Progenitor cell of endocrine pancreas (in vitro differentiated cells): ENCODE measurements at places on chromosomes 2 and 18. TPM values are rescaled to one million over a fixed set of nuclear protein-coding genes. Genes with fewer than 3 reads are reported as not detected.

- DNase-seq: no peak
Observed at GRCh38 chr2:15808944-15809343, 131.4 kb upstream of the MYCN start.

DNA sequence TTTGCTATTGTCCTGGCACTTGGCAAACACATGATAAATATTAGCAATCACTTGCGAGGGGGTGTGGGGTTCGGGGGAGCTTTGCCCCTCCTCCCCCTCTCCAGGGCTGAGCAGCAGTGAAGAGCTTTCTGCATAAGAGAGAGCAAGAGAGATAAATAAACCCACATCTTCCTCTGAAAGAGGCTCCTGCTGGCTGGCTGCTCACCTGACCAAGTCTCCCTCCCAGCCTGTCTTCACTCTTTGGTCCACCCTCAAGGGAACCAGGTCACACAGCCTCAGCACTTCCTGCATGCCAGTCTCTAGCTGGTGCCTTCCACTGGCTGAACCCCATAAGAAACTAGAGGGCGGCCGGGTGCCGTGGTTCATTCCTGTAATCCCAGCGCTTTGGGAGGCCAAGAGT lies 18.5 kb upstream of the YWHAQ start:
- DNase-seq: no peak

DNA sequence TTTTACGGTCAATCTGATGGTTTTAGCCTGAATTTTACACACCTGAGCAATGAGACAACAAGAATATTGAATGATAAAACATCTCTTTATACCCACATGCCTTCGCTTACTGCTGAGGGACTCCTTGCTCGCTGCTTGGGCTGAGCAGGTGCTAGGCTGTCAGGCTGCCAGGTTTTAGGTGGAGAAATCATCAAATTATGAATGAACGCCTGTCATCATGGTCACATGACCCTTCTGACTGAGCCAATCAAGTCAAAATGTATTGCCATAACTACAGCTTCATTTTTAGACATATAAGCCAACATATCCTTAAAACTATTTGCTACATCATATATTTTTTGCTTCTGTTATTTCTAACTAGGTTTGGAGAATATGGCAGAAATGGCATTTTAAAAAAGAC lies 274.0 kb downstream of the LNPK start:
- no peak for DNase-seq

GRCh38 chr2:101328474-101329007 lies 20.0 kb upstream of the RNF149 start:
- DNase-seq: no peak

DNA sequence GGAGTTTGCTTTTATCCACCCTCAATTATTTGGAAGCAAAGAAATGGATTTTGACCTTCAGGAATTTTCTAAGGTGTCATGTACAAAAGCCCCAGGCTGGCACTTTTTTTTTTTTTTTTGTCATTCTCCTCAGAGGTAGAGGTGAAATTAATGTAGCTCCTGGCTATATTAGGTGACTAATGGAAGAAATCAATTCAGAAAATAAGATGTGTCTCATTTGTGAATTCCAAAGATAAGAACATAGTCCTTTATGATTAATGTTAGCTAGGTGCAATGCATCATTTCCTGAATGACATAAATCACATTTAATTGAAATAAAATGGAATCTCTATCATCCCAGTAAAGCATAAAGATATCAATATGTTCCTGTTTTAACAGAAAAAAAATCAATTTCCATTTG lies 477.6 kb downstream of the FBXO15 start:
- no peak for DNase-seq

GRCh38 chr18:79789091-79789891 lies 8.4 kb upstream of the KCNG2 start:
- no peak for DNase-seq

DNA sequence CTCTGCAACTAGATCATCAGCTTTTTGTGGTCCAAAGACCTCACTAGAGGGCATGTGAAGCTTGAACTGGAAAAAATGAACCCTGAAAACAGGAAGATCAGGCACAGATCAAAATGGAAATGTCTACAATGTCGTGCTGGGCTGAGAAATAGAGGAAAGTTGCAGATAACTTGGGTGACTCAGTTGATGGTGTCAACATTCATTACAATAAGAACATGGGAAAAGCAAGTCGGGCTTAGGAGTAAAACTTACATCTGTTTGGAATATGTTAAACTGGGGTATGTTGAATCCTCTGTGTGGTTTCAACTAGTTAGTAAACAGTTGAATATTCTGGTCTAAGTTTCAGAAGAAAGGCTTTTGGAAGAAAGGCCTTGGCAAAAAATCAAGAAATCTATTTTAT lies 940.4 kb downstream of the ERBB4 start:
- DNase-seq: no peak

- DNase-seq: no peak
Observed at GRCh38 chr2:52082646-52083045, 1050.7 kb upstream of the NRXN1 start.

DNA sequence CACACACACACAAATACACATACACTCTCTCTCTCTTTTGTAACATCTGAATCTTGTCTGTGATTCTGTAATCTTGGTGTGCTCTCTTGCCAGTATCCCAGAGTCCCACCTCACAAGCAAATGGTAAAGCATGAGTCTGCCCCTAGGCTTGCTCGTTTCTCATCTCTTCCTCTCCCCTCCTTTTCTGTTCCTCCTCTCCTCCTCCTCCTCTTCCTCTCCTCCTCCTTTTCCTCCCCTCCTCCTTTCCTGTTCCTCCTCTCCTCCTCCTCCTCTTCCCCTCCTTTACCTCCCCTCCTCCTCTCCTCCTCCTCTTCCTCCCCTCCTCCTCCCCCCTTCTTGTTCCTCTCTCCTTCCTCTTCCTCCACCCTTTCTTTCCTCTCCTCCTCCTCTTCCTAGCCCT lies 59.0 kb downstream of the TNFRSF11A start:
- no peak for DNase-seq

- no peak for DNase-seq
Observed at GRCh38 chr2:186755066-186755465, 61.2 kb downstream of the FAM171B start.

- DNase-seq: no peak
Observed at GRCh38 chr18:49980896-49981295, 167.6 kb upstream of the ACAA2 start.

DNA sequence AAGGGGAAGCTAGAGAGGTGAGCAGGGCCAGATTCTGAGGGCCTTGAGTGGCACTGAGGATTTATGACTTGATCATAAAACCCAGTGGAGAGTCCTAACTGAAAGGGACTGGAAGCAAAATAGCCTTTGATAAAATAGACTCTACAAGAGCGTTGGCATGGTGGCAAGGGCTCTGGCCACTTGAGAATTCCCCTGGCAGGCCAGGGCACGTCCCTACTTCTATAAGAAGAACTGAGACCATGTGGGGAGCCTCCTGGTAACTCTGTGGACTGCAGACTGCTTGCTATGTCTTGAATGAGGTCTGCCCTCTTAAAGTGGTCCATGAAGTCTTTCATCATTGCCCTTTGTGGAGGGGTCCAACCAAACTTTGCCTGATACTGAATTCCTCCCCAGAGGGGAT lies 324.8 kb downstream of the ALK start:
- no peak for DNase-seq

- DNase-seq: no peak
Observed at GRCh38 chr18:21602299-21602587, 1.7 kb upstream of the ESCO1 start.

DNA sequence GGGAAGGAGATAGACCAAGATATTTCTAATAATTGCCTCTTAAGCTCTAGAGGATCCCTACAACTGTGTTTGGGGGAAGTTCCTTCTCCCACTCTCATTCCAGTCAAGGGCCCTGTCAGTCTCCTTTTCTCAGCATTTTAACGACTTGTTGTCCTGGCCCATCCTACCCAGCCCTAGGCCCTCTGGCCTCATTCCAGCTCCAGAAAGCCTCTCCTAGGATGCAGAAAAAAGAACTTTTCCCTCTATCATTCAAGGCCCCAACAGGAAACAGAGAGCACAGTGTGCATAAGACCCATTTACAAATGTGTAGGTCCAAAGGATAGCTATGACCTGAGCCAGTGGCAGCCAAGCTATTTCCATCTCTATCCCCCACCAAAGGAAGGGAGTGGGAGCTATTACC lies 14.0 kb downstream of the PKDCC start:
- DNase-seq: no peak

DNA sequence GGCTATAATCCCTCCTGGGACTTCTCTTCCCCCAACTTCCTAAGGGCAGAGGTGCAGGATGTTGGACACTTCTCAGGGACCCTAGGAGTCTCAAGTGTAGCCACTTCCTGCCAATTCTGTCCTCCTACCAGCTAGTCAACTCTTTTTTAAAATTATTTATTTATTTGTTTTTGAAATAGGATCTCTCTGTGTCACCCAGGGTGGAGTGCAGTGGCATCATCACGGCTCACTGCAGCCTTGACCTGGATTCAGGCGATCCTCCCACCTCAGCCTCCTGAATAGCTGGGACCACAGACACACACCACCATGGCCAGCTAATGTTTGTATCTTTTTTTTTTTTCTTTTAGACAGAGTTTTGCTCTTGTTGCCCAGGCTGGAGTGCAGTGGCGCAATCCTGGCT lies 11.5 kb downstream of the SFTPB start:
- DNase-seq: no peak

The SPC25 gene
- 14.5 and 15.8 TPM in 2 replicates for total RNA-seq

The NEU2 gene
- not detected in 2 replicates for total RNA-seq

The SLC9A4 gene
- total RNA-seq: 0.62 and 0.93 TPM in 2 replicates

The SCN3A gene
- 4.7 and 5.3 TPM in 2 replicates for total RNA-seq
